ENCODE measurements at places on chromosomes 7 and 10.

DNA sequence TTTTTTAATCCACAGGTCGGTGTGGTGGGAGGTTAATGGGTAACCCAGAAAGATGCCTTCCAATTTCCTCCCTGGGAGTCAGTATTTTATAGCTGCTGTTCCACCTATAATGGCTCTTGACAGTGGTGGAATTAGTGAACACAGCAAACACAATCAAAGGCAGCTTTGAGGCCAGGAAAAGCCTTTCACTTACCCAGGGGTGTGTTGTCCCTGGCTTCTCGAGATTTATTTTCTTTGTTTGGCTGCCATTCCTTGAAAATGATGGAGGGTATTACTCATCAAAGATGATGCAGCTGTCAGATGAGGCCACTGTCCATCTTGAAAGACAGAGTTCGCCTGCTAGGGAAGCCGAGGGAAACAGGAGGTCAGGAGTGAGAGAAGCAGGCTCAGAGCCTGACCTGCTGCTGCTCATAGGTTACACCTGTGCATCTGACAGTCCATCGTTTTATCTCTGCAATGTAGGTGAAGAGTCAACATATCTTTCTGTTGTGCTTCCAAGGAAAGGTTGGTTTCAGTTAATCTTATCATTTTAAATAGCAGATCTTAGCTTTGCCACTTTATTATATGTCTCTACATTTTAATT, 221.6 kb downstream of the XPNPEP1 start:
- no peak for DNase-seq

- DNase-seq: no peak
These were observed 63.1 kb upstream of the MEOX2 start for GRCh38 chr7:15749631-15750030.

DNA sequence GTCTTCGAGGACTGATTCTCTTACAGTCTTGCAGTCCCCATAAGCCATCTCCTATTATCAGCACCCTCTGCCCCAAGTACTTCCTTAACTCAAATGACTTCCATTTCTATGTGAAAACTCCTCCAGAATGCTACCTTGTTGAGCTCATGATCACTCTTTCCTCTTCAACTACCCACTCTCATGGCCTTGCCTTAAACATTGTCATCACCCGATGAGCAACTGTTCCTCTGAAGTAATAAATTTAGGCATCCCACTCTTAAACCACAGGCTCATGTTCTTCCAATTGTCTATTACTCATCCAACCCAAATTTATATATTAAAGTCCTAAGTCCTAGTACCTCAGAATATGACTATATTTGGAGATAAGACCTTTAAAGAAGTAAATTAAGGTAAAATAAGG, 152.9 kb downstream of the C1GALT1 start:
- DNase-seq: no peak

DNA sequence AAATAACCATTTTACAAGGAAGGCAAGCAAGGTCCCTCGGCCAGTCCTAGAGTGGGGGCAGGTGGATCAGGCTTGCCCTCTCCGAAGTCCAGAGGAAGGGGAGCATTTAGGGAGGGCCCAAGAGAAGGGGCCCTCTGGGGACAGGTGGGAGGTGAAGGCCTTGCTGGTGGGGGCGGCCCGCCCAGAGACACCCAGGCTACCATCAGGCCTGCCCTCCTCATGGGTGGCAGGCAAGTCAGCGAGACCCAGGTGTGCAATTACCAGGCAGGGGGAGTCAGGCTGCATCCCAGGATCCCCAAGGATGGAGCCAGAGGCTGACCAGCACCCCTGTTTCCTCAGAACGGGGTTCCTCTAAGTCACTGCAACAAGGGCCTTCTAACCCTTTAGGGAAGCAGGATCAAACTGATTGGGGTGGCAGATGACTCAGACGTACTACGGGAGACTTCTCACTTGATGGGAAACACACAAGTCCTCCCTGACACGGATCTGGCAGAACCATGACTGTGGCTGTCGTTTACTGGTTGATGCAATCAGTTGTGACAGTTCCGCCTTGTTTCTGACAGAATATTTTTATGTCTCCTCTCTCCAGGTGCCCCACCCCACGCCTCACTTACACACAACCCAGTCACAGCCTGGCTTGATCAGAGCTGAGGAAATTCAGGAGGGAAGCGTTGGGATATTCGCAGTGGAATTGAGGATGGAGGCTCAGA, 8.2 kb downstream of the LOXL4 start:
- DNase-seq: no peak
